ENCODE measurements at places on chromosomes 4 and X.
A peak's percentile ranks its signal among the peaks of the same experiment; 100 is the strongest.

GRCh38 chrX:47483306-47484268, 565 bp upstream of the ZNF41 start:
- peak; percentile 15 for DNase-seq

DNA sequence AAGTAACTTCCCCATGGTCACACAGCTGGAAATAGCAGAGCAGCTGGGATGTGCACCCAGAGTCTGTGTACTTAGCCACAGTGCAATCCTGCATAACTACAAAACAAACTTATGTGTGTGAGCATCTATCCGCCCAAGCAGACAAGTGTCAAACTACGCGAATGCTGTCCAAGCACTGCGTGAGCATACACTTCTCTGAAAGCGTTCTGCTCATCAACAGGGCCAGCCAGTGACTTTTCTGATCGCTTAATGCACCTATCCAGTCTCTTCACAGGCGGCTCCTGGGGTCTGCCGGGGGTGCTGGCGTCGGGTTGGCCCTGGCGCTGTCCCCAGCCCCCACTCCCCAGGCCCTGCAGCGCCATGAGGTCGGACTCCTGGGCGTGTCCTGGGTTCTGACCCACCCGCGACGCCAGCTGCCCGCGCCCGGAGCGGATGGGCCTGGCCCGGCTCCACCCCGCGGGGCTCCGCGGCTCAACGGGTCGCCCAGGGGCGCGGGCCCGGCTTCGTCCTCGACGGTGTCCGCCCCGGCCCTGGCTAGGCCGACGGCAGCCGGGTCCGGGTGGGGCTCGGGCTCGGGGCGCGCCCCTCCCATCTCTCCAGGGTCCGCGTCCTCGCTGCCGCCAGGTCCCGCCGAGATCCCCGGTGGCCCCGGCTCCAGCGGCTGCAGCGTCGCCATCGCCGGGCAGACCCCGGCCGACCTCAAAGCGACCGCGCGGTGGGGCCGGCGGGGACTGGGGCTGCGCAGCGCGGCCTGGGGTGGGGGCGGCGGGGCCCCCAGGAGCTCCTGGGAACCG, 1.3 kb upstream of the ZNF141 start:
- peak; percentile 21 for DNase-seq

DNA sequence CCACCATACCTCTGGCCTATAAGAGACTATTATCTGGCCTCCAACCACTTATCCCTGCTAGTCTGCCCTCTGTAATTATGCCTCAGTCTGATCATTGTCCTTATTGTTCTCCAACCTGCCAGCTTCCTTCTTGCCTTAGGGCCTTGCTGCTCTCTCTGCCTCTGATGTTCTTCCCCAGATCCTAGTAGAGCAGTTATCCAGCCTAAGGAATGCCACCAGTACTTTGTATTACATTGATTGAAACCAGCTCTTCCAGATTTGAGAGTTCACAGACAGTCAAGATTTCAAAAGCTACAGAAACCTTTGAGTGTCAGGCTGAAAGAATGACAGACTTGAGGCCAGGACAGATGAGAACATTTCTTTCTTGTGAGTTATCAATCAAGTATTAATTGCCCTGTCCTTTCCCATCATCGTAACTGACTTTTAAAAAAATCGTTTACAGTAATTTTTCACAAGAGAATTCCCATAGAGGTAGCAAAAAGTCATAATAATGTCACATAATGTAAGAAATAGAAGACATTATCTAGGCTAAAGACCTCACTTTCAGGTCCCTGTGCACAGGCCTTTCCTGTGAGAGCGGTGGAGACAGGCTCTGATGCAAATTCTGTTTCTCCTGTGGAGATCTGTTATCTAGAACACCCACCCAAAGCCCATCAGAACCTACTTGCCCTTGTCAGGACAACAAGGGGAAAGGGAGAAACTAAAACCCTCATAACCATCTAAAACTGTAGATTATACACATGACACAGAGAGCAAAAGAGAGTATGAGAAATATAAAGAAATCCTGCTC, 64.1 kb upstream of the GUCY1A1 start:
- DNase-seq: peak; percentile 13

- no peak for DNase-seq
These were observed 1507.1 kb downstream of the C4orf33 start for GRCh38 chr4:130603043-130603442.

DNA sequence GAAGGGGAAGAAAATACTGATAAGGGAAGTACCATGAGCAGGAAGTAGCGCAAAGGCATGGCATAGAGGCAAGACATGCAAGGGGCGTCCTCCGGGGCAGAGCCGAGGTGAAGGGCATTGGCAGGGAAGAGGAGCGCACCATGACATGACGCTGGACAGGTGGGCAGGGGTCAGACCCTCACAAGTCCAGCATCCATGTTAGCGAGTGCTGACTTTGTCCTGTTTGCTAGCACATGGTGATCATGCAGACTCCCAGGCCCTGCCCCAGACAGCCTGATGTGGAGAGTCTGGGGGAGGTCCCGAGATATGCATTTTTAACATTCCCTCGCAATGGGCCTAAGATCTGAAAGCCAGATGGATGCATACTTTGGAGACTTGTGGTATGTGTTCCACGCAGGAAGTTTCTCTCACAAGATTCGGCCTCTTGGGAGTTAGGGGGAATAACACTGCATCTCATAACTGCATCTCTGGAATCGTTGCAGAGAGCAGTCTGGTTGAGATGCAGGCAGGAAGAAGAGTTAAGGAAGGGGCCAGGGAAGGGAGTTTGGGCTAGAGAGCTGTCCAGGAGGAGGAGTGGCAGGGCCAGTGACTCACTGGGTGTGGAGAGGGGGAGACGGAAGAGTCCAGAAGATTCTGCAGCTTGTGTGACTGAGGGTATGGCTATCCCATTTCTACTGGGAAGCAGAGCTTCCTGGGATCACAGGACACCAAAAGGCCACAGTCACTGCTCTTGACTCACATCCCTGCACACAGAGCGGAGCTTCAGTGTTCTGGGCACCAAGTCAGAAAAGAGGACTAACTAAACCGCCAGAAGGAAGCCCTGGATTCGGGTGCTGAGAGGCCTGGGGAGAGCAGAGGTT, 59.7 kb downstream of the FAM184B start:
- DNase-seq: peak; percentile 91

GRCh38 chr4:122922877-122923511, 597 bp upstream of the NUDT6 start:
- peak; percentile 86 for DNase-seq

DNA sequence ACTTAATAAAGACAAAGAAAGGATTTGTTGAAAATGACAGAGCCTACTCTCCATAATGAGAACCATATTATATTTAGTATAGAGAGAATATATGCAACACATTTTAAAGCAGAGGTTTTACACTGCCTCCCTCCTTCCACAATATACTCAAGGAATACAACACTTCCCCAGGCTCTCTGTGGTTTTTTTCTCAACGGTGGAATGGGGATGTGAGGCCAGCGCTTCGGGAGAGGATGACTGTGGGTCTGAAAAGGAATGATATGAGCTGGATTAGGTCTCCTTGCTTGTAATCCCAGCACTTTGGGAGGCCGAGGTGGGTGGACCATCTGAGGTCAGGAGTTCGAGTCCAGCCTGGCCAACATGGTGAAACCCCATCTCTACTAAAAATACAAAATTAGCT, 348.7 kb upstream of the KLF3 start:
- DNase-seq: no peak

DNA sequence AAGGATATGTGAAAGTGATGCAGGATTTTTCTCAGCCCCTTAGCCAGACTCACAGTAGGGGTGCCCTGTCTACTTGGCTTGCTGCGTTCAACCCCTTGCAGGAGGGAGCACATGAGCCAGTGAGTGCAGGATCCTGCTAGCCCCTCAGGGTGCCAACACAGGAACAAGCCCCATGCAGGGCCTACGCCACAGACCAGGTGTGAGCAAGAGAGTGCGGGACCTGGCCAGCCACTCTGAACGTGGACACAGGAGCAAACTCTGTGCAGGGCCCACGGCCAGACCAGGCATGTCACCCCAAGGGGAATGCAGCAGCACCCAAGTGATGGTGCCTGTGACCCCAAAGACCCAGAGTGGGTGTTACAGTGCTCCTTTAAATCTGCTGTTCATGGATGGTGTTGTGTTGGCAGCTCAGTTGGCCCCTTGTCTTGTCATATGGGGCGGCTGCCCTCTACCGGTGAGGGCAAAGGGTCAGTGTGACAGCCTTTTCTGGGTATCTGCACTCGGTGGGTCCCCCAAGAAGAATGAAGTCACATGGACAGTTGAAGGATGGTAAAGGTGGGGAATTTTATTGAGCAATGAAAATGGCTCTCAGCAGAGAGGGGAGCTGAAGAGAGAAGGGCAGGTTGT, 188.4 kb upstream of the MAOA start:
- DNase-seq: no peak

DNA sequence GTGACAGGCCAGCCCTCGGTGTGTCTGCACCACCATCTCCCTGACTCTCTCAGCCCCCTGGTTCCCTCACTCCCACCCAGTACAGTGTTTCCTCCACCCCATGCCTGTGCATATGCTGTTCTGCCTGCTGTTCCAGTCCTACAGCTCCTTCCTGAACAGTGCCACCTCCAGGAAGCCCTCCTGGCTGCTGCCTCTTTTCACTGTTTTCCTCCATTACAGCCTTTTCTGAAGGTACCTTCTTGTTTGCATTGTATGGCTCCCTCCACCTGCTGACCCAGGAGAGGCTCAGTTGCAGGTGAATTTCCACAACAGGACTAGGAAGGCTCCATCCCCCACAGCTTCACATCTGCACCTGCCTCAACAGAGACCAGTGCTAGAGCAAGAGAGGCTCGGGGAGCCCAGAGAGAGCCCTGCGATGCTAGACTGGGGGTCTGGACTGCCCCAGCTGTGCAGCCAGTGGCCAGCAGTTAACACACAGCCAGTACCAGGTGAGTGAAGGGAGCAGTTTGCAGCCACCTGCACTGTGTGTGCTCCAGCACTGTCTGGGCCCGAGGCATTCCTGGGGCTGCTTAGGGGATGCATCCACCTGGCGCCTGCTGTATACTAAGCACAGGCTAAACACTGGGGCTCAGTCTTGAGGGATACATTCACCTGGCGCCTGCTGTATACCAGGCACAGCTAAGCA, 92.0 kb downstream of the ADRA2C start:
- no peak for DNase-seq

- no peak for DNase-seq
These were observed 30.7 kb upstream of the CLCN4 start for GRCh38 chrX:10126044-10126443.

- DNase-seq: peak; percentile 62
These were observed 164.7 kb downstream of the DCLK2 start for GRCh38 chr4:150242820-150243458.

GRCh38 chr4:106036848-106037247, 141.6 kb downstream of the NPNT start:
- no peak for DNase-seq

- DNase-seq: no peak
These were observed 33.9 kb downstream of the DIPK2B start for GRCh38 chrX:45166781-45167180.

- no peak for DNase-seq
These were observed 810.1 kb downstream of the FAT4 start for GRCh38 chr4:126124818-126125217.

DNA sequence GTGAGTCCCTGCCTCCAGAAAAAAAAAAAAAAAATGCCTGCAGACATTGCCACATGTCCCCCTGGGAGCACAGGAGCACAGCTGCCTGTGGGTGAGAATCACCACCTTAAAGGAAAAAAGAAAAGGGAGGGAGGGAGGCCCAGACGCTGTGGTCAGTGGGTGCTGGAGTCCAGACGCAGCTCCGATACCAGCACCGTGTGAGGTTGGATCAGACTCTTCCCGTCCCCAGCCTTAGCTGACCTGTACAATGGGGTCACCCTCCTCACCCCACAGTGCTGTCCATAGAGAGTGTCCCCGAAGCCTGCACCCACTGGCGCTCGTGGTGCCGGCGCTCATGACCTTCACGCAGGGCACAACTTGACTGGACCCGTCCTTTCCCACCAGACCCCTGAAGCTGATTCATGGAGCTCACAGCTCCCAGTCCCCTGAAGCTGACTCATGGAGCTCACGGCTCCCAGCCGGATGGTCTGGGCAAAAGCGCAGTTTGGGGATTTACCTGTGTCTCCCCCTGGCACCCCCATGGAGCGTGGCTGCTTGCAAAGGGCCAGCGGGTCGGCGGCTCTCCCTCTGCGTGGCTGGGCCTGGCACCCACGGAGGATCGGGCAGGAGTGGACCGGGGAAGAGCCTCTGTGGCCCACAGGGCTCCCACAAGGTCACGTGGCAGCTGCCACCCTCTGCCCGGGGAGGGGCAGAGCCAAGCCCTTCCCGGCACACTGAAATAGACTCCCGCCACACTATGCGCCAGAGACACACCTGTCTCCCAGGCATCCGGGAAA, 31.4 kb downstream of the ABLIM2 start:
- DNase-seq: no peak

GRCh38 chr4:54568184-54568583, 89.6 kb upstream of the KIT start:
- peak; percentile 91 for DNase-seq

DNA sequence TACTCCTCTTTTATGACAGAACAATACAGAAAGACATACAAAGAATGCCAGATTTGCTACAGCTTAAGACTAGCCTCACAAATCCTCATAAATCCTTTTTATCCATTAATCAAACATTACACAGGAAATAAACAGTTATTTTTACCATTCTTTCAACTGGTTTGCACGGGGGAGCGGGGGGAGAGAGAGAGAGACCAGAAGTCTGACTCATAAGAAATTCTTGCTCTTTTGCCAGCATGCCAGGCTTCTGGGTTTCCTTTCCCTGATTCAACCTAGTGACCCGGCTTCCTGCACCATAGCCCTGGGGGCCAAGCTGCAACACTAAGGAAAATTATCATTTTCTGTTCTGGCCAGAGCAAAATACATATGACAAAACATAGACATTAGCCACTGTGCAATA, 6.8 kb upstream of the RRAGB start:
- peak; percentile 40 for DNase-seq

GRCh38 chr4:141636082-141636770, at the start of gene IL15:
Gene IL15 (plus strand): TSS chr4:141636583. CDS start chr4:141719465, 82,882 bp downstream.
- peak; percentile 72 for DNase-seq

Data from AG08395 (cell line).